ENCODE measurements at places on chromosomes 5 and 9. TPM values are rescaled to one million over a fixed set of nuclear protein-coding genes. Genes with fewer than 3 reads are reported as not detected.

Gene HCN1
- not detected for total RNA-seq

DNA sequence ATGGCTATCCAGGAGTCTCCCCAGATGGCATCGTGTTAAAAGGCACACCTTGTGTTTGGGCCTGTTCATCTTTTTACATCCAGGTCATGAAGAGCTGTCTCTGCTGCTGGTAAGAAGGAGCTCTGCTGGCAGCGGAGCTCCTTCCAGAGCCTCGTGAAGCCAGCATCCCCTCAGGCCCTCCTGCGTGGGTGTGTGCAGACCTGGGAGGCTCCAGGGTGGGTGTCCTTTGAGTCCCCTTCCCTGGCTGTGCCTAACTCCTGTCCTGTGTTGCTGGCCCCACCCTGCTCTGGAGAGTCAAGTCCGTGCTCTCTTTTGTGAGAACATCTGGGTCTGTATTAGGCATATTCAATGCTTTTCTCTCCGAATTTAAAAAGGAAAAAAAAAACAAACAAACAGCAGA is 149.6 kb upstream of the IRX2 start:
- DNase-seq, result no peak

Gene TSSK1B
- not detected for total RNA-seq

Gene ANKRD20A1
- total RNA-seq, result not detected

GRCh38 chr9:124022201-124023121 is 10.9 kb downstream of the LHX2 start:
- DNase-seq, result no peak

Gene ACSL6
- 0.05 TPM for total RNA-seq

Gene RNF183
- not detected for total RNA-seq

DNA sequence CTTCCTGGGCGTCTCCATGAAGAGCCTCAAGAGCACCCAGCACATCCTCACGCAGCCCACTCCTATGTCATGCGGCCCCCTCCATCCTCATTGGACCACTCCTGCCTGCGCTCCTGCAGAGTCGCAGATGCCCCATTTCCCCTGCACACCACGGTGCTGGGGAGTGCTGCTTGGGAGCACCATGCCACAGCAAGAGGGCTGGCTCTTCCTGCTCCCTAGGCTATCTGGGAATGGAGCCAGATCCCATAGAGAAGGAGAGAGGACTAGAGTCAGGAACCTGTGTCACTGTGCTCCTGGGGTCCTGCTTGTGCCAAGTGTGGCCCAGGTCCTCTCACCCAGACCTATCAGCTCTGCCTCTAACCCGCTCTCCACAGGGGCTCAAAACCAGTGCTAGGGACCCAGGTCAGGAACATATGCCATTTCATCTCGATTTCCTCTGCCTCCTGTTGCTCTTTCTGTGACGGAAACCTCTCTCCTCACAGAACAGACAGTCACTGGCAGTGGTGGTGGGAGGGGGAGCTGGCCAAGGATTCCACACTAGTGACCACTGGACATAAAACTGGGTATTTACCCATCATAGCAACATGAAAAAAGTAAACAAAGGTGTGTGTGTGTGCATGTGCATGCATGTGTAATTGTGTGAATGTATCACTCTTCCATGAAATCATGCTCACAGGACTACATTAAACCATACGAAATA is 178.4 kb downstream of the TTLL11 start:
- no peak for DNase-seq

Gene SLC24A2
- not detected for total RNA-seq

- no peak for DNase-seq
Observed at GRCh38 chr5:53403758-53404157, 76.7 kb upstream of the FST start.

Gene CER1
- not detected for total RNA-seq

GRCh38 chr9:103867886-103868285 is 226.2 kb upstream of the SMC2 start:
- DNase-seq, result no peak

Gene C9orf43
- total RNA-seq, result 0.40 TPM

DNA sequence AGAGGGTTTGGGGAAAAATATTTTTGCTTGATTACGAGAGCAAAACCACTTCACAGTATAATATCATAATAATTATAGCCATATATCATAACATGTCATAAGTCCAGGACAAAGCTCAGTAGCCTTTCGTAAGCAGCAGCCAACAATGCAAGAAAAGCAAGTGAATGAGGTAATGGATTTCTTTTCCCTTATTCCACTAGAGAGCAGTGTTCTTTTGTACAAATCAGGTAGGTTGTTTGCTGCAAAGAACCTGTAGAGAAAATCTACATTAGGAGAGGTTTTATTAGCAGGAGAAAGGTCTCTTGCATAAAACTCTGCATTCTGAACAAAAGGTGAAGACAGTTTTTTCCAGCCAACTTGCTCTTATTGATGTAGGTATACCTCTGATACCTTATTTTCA is 1033.4 kb downstream of the TLE4 start:
- DNase-seq, result no peak

Gene NANS
- total RNA-seq, result 75.5 TPM

DNA sequence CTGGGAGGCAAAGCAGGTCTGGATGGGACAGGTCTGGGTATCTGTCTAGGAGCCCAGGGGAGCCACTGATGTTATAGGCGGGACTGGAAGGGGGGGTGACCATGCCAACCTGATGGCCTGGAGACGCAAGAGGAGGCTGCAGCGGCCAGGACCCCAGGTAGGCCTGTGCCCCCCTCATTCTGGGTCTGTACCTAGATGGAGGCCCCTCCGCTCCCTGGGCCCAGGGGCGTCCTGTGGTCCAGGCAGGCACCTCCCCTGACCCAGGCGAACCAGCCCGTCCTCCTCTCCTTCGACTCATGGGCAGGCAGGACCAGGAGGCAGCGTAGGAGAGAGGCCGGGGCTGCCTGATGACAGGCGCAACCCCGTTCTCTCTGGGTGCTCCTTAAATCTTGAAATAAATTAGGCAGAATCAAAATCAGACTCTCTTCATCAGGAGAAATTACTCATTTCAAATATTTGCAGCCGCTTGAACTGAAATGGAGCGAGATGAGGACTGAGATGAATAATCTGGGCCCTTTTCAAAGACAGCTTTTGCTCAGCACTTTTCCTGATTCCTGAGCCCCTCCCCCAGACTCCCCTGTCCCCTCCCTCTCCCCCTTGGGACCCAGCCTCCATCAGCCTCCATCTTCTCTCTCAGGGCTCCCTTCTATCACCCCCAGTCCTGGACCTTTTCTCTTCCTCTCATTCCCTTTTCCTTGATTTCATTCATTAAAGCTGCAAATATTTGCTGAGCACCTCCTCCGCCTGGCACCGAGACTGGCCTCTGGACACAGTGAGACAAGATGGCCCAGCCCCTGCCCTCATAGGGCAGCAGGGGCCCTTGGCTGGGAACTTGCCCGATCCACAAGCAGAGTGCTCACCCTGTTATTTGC is 46.8 kb upstream of the IER5L start:
- DNase-seq, result no peak

Gene PNPLA7
- total RNA-seq, result 0.26 TPM

- DNase-seq, result no peak
Observed at GRCh38 chr9:10525972-10526371, 86.8 kb downstream of the PTPRD start.

- DNase-seq, result no peak
Observed at GRCh38 chr9:121748074-121748473, 96.6 kb downstream of the DAB2IP start.

- DNase-seq, result no peak
Observed at GRCh38 chr5:157602505-157602904, 26.9 kb upstream of the ADAM19 start.

GRCh38 chr9:126626127-126626925 is 12.6 kb downstream of the LMX1B start:
- DNase-seq, result no peak

Gene PHF24
- not detected for total RNA-seq

GRCh38 chr5:35815089-35815936 is 41.4 kb upstream of the IL7R start:
- no peak for DNase-seq

DNA sequence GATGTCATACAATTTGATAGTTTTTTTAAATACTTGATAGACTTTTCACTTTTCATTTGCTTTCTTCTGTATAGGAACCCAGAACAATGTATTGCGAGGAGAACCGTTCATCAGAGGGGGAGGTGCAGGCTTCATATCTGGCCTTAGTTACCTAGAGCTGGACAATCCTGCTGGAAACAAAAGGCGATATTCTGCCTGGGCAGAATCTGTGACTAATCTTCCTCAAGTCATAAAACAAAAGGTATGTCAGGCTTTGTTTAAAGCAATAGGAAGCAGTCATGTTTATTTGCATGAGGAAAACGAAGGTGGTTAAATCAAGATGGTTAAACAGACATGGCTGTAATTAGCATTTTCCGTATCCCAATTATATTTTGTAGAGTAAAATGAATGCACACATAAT is 46.0 kb downstream of the C7 start:
- DNase-seq, result no peak
